ENCODE measurements at places on chromosomes 2 and 18.

GRCh38 chr2:96819128-96819875, 3.2 kb downstream of the CNNM3 start:
- no peak for DNase-seq

- DNase-seq = no peak
Measured at GRCh38 chr18:59047321-59048047, 92.2 kb upstream of the SEC11C start.

DNA sequence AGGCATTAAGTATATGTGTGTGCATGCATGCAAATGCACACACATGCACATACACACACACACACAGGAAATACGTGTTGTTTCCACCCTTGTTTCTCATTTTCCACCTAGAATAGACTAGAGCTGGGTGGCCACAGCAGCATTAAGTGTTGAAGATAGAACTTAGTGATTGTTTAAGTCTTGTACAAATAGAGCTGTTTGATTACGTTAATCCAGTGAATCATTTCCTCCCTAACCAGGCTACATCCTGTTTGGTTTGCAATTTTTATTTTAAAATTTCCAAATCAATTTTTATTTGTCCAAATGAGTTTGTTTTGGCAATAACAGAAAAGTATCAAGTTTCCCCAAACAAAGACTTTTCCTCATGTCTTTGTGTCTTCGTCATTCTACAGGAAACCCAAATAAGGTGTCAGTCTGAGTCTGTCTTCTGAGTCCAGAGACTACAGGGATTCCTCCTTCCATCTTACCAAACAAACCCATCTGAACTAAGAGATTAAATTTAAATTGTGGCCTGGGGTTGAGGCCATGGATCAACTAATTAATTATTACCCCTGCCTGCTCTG, 74.6 kb upstream of the GALNT5 start:
- no peak for DNase-seq

- DNase-seq = no peak
Measured at GRCh38 chr2:144032566-144032965, 487.4 kb downstream of the ZEB2 start.

GRCh38 chr2:199378948-199379650, 78.6 kb downstream of the SATB2 start:
- DNase-seq = no peak

Data from adrenal gland (tissue), 19 donors.